Astrocyte (in vitro differentiated cells and primary cell): ENCODE measurements at places on chromosomes 1 and 21.
A peak's percentile ranks its signal among the peaks of the same experiment; 100 is the strongest.

GRCh38 chr1:116869611-116870010 is 40.1 kb upstream of the PTGFRN start:
- DNase-seq, result no peak

DNA sequence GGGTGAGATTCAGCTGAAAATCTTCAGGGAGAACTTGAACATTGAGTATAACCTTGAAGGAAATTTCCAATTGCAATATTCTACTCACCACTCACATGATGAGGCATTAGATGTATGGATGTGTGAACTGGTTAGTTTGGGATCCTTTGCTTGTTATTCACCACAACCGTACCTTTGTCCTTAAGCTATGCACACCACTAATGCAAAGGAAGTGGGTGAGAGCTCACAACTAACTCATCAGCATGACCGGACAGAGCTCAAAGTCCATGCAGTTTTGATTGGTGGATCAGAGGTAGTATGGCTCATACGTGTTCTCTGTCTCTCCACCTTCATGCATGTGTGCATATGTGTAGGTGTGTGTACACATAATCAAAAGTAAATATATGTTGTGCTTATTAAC is 43.5 kb upstream of the MROH9 start:
- no peak for DNase-seq

GRCh38 chr21:26852423-26852822 is 7.2 kb upstream of the ADAMTS1 start:
- no peak for DNase-seq

DNA sequence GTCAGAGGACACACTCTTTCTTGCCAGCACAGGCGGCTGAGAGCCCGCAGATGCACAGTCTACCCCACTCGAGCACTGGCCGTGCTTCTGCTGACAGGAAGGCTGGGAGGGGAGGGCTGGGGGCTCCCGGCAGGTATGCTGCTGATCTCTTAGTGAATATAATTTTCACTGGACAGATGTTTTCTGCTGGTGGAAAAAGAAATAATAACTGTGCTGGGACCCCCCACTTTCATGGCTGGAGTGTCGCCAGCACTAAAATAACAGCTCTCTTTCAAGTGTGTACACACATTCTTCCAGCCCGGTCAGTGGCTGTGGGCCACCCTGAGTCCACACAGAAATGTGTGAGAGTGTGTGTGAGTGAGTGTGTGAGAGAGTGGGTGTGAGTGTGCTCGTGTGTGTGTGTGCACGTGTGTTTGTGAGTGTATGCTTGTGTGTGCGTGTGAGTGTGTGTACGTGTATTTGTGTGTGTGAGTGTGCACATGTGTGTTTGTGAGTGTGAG is 167.7 kb upstream of the USP24 start:
- no peak for DNase-seq

DNA sequence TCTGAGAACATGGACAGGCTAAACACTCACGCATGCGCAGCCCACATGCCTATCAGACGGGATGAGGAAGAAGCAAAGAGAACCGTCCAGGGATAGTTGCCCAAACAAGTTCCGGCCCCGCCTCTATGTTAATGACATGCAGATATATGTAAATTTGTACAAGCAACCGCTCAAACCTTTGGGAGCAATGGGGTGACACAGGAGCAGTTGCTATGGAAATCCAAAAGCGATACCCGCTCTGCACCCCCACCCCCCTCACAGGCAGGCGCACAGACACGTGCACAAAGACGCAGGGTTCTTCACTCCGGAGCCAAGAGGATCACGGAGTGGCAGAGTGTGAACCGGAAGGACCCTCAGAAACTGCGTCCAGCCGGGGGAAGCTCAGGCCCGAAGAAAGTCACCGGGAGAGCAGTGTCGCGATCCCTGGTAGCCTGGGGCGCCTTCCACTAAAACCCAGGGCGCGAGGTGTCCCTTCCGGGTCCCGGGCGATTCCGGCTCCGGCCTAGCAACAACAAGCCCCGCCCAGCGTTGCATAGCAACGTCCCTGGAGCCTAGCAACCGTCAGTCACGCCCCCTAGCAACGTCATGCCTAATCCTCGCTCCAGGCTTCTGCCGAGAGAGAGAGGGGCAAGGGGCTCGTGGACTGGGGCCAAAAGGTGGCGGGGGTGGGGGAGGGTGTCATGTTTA is 24.1 kb upstream of the ADGRB2 start:
- peak; percentile 74 for DNase-seq

GRCh38 chr1:85427331-85427730 is 37.6 kb downstream of the DDAH1 start:
- DNase-seq, result no peak

GRCh38 chr1:232271991-232272589 is 357.8 kb downstream of the SIPA1L2 start:
- DNase-seq, result peak; percentile 35

DNA sequence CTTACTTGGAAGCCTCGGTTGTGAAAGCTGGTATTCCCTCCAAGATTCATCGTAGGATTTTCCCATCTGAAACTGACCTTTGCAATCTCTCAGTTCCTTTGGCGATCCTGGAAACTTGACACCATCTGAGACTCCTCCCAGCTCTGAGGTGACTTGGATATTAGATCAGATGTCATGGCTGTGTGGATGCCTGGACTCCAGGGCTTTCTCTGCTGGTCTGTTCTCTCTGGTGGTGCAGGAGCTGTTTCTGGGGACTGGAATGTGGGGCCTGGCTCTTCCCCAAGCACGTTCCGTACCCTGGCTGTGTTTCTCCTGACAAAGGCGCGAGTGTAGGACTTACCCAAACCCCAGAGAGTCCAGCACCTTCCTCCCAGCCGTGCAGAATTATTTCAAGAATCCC is 252.2 kb downstream of the RPS6KC1 start:
- peak; percentile 52 for DNase-seq

GRCh38 chr1:100927276-100927675 is 31.4 kb downstream of the SLC30A7 start:
- no peak for DNase-seq

DNA sequence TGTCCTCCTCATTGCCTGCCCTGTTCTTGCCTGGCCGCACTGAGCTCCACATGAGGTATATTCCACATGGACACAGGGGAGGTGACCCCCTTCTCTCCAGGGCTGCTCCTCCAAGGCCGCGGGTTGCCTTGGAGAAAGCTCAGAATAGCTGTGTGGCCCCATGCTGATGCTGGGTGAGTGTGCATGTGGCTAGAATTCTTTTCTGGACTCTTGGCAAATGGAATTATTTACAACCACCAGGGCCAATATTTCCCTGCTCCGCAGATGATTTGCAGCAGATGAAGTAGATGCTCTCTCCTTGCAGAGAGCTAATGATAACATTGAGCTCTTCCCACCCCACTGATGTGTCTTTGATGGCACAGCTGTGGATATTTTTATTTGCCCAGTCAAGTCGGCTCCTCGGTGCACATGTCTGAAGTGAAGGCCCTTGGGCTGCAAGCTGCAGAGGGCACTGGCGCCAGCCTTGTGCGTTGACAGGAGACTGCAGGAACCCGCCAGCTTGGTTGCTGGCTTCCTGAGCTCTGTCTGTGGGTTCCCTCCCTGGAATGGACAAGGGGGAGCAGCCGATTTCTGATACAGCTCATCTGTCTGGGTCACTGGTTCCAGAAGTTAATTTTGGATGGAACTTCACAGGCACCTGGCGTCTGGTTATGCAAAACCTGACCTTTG is 404.7 kb upstream of the VAMP3 start:
- no peak for DNase-seq

GRCh38 chr1:149977345-149977744 is 33.2 kb downstream of the OTUD7B start:
- DNase-seq, result no peak

GRCh38 chr21:31908106-31909031 is 35.5 kb downstream of the HUNK start:
- peak; percentile 44 for DNase-seq

- no peak for DNase-seq
Observed at GRCh38 chr1:53549781-53550180, 90.6 kb downstream of the DMRTB1 start.

- DNase-seq, result no peak
Observed at GRCh38 chr1:157319567-157319966, 181.4 kb upstream of the ETV3 start.

GRCh38 chr1:220787069-220787619 is 431 bp downstream of the MTARC1 start:
- DNase-seq, result no peak

GRCh38 chr1:234924450-234925355 is 203.9 kb downstream of the TOMM20 start:
- no peak for DNase-seq

DNA sequence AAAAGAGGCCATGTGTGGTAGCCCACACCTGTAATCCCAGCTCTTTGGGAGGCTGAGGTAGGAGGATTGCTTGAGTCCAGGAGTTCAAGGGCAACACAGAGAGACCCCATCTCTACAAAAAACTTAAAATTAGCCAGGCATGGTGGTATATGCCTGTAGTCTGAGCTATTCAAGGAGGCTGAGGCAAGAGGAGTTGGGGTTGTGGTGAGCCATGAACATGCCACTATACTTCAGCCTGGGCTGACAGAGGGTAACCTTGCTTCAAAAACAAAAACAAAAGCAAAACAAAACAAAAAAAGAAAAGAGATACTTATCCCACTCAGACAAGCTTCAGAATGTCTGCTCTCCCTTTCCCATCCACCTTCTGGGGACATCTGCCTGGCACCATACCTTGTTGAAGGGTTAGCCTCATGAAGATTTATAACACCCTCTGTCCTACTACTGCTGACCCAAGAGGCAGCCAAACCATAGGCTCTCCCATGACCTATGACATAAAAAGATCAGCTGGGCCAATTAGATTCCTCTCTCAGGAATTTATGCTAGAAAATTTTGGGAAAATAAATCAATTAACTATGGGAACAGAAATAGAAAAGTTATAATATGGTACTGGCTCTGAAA is 13.2 kb downstream of the TMCO1 start:
- DNase-seq, result no peak

DNA sequence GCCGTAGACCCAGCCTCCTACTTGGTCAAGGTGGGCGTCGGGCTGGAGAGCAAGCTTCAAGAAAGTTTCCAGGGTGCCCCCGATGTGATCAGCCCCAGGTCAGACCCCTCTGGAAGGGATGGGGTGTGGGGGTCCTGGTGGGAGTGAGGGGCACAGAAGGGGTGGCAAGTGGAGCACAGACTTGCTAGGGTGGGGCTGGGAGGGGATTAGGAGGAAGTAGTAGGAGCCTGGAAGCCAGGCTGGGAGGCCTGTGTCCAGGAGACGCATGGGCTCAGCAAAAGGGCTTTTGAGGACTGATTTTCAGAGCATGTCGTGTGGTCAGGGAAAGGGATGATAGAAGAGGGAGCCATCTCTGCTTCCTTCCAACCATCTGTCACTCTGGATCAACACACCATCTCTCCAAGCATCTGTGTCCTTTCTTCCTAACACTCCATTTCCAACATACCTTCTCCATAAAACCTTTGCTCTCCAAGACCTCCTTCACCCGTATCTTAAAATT is 8.5 kb downstream of the TRIM46 start:
- no peak for DNase-seq

GRCh38 chr1:180606155-180606554 is 25.7 kb upstream of the XPR1 start:
- DNase-seq, result no peak

DNA sequence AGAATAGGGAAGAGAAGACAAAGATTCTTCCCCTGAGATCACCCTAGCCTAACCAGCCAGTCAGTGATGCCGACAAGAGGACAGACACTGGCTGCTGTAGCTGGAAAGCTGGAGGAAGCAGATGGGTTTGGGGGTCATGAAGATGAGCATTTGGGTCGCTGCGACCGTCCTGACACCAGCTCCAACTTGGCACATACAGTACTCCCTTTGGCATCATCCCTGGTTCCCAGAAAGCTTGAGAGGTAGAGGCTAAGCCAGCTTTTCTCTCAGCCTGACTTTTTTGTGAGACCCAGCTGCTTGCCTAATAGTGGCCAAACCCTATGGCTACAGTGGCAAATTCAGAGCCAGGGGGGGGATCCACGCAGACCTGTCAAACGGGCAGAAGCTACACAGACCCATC is 43.0 kb upstream of the IKBKE start:
- DNase-seq, result no peak

DNA sequence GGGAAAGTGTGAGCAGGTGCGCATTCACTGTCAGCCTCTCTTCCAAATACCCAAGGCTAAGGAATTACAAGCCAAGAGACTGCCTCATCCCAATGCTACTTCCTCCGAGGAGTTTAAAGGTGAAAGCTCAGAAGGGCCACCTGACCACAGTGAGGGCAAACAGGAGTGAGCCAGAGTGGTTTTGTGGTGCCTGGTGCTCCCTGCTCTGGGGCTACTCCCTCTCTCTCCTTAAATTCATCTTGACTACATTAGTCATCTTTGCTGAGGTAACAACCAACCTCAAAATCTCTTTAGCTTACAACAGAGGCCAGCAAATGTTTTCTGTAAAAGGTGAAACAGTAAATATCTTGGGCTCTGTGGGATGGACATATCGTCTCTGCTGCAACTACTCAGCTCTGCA is 14.2 kb upstream of the ZBTB8A start:
- peak; percentile 23 for DNase-seq

- no peak for DNase-seq
Observed at GRCh38 chr1:159936273-159936904, 9.0 kb downstream of the IGSF9 start.

DNA sequence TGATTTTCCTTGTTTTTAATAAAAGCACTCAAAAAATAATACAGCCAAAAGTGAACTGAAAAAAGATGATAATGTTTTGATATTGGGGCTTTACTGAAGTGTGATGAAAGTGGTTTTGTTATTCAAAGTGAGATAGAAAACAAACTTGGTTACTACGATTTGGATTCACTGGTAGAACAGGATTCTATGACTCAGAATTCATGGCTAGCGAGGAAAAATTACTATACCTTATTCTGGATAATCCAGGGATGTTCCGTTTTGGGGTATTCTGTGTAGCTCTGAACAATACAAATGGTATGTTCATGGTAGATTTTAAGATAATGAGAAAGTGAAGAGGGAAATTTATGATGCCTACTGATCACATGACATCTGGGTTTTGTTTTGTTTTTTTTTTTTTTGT is 117.7 kb downstream of the NRDC start:
- DNase-seq, result no peak

DNA sequence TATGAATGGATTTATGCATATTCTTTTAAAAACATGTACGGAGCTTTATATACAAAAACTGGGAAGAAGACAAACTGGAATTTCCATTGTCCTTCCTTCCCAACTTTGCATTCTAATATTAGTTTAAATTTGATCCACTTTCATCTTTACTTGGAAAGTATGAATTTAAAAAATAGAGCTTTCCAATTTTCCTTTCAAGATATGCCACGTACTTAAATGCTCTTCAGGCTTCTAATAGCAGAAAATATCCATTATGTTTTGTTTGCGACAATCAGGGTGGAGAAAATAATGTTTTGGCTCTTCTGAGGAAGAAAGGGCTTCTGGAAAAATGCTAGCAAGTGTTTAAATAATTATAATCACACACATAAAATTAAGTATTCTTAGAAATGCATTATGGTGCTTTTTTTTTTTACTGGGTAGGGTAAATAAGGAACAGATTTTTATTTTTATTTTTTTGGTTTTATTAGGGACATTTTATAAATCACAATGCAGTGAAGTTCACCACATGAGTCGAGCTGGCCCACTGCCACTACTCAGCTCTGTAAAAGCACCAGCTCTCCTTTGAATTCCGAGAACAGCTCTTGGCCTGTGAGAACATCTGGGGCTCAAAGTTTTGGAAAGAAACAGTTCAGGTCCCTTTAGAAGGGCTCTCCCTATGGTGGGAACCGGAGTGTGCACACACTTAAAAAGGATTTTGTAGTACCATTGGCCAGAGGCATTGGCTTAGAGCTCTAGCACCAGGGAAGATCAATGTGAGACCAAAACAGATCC is 287.4 kb upstream of the LYPLAL1 start:
- peak; percentile 40 for DNase-seq
